Kidney (tissue), 22 donors: ENCODE measurements at places on chromosomes 1 and 21. TPM values are rescaled to one million over a fixed set of nuclear protein-coding genes. Genes with fewer than 3 reads are reported as not detected.

Gene RABIF
- 8.7 TPM for total RNA-seq

Gene EFCAB7
- 9.6 TPM for total RNA-seq

Gene HYI
- total RNA-seq = 50.5 TPM

Gene OLIG2
- total RNA-seq = not detected

Gene DYNLT4
- total RNA-seq = 1.2 TPM

Gene CFAP141
- total RNA-seq = not detected

Gene ATP1A4
- total RNA-seq = 0.19 TPM

Gene NVL
- 24.0 TPM for total RNA-seq

Gene CTNNBIP1
- 21.9 TPM for total RNA-seq

Gene RAD54L
- 1.7 TPM for total RNA-seq

Gene FGR
- 23.3 TPM for total RNA-seq

Gene LRRC53
- not detected for total RNA-seq

Gene LHX8
- total RNA-seq = not detected

Gene IRF6
- 37.1 TPM for total RNA-seq

Gene COL11A1
- total RNA-seq = 0.35 TPM

Gene TEX38
- total RNA-seq = 0.35 TPM

DNA sequence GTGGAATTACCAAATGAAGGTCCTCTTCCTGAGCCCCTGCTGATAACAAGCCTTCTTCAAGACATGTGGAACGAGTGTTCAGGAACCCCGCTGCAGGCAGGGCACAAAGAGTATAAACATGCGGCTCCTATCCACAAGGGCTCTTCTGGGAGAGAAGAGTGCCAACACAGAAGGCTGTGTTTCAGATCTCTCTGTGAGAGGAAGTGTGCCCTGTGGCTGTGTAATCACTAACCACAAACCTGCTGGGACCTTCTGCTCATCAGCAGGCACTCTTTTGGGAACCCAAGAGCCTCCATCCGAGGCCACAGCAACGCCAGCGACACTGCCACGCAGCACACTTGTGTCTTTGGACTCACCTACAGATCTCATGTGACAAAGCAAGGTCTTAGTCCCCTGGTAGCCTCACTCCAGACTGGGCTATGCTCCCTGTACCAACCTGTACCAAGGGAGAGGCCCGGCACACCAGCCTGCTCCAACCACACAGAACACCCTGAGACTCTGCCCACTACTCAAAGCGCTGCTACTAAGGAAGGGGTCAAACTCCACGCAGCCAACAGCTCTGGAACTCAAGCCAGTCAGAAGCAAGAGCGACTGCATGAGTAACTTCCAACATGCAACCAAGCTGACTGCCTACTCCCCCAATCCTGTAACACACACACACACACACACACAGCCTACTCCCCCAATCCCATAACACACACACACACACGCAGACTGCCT lies 7.8 kb downstream of the PTTG1IP start:
- DNase-seq = no peak

- DNase-seq = no peak
These were observed 137.6 kb downstream of the CLIC6 start for GRCh38 chr21:34806423-34806822.

- no peak for DNase-seq
These were observed 77.5 kb upstream of the HMCN1 start for GRCh38 chr1:185656663-185657062.

GRCh38 chr1:107997866-107998265 lies 32.9 kb upstream of the VAV3 start:
- DNase-seq = no peak

DNA sequence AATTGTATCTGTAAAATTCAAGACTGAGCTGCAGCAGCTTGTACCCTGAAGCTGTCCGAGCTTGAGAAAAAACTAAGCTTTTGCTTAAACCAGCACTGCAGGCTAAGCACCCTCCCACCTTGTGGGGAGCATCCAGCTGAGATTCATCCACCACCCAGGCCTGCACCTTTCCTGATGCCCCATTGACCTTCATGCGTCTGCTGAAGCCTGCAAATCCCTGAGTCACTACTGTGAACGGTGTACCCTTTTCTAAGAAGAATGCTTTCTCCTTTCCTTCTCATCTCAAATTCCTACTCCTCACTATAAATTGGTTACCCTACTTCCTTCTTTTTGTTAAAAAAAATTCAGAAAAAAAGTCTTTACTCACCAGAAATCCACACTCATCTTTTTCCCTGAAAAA lies 90.9 kb upstream of the RGS18 start:
- no peak for DNase-seq

- peak; percentile 55 for DNase-seq
These were observed 264.2 kb downstream of the NPHP4 start for GRCh38 chr1:5727871-5728643.

- no peak for DNase-seq
These were observed 70.4 kb upstream of the LYST start for GRCh38 chr1:235937123-235937522.

DNA sequence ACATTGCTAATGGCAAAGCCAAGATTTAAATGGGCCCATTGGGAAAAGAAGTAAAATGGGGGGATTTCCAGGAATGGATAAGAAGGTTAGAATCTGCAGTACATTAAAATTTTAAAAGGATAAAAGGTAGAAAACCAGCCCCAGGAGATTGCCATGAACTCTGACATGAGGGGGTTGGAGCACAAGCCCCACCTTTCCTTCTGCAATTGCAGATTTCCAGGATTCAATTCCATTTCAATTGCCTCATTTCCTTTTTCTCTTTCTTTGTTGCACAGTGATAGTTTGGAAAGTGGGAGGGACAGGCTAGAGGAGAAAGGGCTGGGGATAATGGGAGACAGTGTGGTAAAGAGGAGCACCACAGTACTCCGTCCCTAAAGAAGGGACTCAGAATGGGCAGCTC lies 238.5 kb upstream of the RAB4A start:
- DNase-seq = no peak

- DNase-seq = no peak
These were observed 2.8 kb upstream of the FAM131C start for GRCh38 chr1:16076031-16076864.

DNA sequence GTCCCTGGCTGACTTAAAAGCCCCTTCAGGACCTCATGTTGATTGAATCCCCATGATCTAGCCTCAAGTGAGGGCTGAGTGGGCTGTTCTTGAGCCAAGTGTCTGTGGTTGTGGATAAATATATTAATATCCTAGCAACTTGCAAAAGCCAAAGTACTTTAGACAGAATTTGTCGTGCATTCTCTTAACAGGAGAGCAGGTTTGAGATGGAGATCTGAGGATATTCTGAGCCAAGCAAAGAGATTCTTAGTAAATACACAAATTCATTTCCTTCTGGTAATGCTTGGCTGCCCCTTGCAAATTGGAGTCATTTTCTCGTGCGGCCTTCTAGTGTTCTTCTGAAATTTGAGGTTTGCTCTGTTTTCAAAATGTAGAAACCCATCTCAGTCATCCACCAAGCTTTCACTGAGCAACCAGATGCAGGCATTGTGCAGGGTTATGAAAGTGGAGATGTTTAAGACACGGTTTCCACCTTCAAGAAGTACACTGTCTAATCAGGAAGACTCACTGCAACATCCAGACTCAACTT lies 242.1 kb upstream of the JUN start:
- peak; percentile 18 for DNase-seq

DNA sequence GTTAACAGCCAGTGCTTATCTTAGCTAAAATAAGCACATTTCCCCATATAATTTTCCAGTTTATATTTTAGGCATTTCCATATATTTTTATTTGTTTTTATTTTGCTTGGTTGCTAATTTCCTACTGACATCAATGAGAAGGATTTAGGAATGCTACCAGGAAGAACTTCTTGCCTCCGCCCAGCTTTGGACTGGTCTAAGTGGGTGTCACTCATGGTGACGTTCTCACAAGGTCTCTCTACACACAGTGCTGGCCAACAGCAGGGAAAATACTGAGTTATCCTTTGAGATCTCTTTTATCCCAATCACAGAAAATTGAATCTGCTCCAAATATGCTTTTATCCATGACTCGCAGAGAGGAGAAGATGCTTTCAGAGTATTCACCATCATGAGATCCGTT lies 13.2 kb downstream of the MX1 start:
- no peak for DNase-seq

DNA sequence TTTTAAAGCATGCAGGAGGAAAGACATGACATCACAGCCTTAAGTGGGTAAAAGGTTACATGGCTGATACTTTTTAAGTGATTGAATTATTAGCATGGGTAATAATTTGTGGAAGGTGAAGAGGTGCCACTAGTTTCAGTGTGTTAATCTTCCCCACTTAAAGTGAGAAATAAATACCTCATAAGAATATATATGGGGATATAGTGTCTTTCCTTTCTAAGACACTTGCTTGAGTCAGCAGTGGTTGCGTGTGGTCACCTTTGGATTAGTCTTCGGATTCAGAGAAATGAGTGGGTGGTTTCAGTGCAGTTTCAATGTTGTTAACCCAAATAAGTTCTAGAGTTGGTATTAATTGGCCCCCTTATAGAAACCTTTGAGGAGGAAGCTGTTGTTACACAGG lies 94.1 kb downstream of the ADGRL2 start:
- no peak for DNase-seq

- no peak for DNase-seq
These were observed 458.3 kb downstream of the MRPL39 start for GRCh38 chr21:25149022-25149421.

GRCh38 chr1:2812939-2813653 lies 11.6 kb upstream of the TTC34 start:
- DNase-seq = no peak

GRCh38 chr1:7943251-7943650 lies 2.6 kb upstream of the TNFRSF9 start:
- no peak for DNase-seq

DNA sequence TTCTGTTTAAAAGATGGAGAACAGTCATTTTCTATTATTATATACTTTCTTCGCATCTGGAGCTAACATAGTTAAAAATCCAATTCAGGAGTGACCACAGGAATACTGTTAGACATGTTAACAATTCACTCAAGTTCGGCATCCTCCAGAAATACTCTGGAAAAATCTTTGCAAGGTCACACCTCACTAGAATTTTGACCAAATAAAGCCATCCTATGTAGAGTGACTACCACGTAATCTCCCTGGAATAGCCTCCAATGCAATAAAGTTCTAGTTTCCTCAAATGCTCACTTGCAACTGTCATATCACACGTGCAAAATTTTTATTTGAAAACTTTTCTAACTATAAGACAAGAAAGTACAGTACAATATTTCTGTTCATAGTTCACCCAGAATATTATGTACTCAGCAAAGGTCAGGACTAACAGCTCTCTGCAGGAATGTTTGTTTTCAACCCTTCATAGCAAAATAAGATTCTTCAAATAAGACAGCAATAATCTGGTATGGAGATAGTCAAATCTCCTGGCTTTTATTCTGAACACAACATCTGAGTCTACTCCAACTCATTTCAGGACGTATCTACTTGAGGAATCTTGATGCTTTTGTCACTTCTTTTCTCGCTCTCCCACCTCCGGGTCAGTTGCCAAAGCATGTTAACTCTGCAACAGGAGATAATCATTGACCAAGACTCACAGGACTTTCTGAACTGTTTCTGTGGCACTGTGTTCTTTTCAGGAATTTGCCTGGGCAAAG lies 82.6 kb downstream of the GDAP2 start:
- no peak for DNase-seq

- DNase-seq = no peak
These were observed 13.0 kb upstream of the BATF3 start for GRCh38 chr1:212712451-212713303.

- DNase-seq = no peak
These were observed 36.4 kb downstream of the IGFN1 start for GRCh38 chr1:201226859-201227488.

- no peak for DNase-seq
These were observed 114.5 kb downstream of the DSCAM start for GRCh38 chr21:40732253-40733023.

DNA sequence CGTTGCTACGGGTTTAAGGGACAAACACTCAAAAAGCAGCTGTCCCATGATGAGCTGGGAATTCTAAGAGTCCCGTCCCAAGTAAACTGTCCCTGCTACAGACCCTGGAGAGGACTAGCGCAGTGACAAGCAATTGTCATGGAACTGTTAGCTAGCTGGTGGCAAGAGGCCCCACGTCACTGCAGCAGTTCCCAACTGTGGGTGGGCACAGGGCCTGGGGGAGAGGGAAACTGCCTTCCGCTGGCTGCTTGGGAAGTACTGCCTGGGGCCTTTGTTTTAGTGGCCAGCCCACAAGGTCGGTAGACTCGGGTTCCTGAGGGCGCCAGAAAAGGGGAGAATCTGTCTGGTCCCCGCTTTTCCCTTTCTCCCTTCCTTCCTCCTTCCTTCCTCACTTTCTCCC lies 97.4 kb downstream of the LACTBL1 start:
- no peak for DNase-seq

DNA sequence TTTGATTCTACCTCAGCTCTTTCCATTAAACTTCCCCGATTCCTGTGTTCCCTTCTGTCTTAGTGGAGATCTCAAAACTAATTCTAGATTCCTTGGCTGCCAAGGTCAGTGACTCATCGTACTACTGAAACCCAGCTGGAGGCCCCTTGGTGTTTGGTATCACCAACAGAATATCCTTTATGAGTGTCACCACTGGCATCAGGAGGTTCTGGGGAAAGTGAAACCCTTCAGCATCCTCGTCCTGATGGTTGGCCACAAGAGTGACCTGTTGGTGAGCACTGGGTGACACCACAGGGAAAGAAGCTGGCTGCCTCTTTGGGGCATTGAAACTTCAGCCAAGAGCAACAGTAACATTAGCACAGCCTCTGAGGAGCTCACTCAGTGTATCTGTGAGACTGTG lies 9.6 kb downstream of the RAB42 start:
- no peak for DNase-seq

DNA sequence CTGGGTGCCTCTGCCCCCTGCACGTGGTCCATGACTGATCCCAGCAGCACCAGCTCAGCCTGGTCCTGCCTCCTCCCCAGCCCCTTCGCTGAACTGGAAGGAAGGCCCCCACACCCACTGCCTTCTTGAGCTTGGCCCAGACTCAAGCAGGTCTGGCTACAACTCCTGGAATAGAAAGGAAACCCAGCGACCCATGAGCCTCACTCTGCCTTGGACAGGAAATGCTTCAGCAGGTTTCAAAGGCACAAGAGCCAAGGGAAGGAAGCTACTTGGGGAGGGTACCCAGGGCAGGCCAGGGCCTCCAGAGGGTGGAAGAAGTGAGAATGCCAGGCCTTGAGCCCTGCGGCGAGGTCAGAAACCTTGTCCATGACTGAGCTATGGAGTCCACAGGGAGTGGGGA lies 35.9 kb upstream of the RD3 start:
- no peak for DNase-seq

DNA sequence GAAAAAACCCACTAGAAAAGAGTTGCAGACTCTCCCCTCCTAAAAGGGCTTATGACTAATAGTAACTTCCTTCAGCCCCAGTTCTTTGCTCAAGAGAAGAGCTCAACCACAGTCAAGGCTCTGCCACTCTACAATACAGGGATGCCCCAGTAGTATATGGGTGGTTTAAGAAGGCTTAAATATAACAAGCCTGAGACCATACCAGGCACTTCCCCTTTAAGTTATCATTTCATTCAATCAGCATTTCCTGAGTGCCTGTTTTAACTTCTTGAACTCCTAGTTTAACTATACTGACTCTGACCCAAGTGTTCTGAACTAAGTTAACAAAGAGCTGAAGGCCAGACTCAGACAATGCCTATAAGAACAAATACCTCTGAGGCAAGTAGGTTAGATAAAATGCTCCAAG lies 19.8 kb downstream of the PRPF38A start:
- DNase-seq = no peak
